ENCODE measurements at places on chromosomes 16 and 17.

DNA sequence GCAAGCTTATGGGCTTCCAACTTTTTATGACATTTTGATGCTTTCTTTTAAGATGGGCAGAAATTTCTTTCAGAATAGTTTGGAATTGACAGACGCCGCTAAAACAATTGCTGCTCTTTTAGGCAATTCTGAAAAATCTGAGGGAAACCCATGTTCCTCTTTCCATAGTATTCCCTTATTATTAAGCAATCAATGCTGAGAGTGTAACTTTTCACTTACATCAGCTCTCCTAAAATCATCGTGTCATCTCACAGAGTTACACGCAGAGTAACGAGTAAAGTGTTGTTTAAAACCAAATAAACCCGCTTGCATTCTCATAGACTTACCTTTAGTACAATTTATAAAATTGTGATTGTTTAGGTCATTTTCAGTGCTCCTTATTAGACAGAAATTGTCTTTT lies 150.6 kb downstream of the MAF start:
- no peak for DNase-seq

- DNase-seq = no peak
Observed at GRCh38 chr17:6023036-6023831, 46.9 kb upstream of the WSCD1 start.

DNA sequence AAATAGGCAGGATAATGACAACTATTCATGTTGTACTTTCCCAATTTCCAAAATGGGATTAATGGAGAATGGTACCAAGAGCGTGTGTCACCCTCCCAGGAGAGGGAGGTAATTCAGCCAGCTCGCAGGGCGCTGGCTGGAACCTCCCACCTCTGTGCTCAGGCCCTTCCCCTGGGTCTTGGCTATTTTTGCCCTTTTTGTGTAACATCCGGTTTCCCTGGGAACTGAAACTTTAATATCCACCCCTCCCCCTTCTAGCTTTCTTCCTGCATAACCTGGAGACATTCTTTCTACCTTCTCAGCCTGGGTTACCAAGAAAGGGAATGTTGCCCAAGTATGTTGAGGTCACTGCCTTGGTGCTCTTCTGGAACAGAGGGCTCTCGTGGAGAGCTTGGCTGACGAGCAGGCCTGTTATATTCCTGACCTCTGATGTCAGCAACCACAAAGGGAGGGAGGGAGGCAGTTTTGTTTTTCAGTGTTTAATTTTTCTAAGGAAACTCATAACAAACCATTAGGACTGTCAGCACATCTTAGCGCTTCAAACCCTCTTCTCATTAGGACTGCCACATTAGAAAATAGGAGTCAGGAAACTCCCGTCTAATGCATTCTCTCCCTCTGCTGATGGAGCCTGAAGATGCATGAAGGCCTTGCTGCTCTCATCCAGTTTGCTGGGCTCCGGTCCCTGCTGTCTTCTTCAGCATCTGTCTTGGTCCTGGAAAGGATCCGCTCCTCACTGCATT lies 25.6 kb downstream of the ITGB3 start:
- DNase-seq = peak; percentile 86

DNA sequence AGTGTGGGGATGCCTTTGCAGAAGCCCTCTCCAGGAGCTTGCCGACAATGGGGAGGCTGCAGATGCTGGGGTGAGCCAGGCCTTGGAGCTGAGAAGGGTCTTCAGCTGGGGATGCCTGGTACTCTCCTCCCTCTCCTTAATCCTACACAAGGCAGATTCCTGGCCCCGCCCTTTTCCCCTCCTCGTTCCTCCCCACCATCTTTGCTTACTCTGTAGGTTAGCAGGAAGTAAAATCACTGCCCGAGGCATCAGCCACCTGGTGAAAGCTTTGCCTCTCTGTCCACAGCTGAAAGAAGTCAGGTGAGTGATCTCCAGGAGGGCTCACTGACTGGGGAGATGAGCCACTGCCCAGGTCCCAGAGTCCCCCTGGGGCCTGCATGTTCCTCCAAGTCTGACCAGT lies 38.7 kb downstream of the NLRC5 start:
- DNase-seq = peak; percentile 69

GRCh38 chr17:44536090-44536953 lies 21.0 kb upstream of the FZD2 start:
- DNase-seq = no peak

GRCh38 chr17:51435641-51436091 lies 175.3 kb downstream of the UTP18 start:
- DNase-seq = peak; percentile 58

- DNase-seq = no peak
Observed at GRCh38 chr17:28306954-28307401, 12.0 kb upstream of the TMEM97 start.

DNA sequence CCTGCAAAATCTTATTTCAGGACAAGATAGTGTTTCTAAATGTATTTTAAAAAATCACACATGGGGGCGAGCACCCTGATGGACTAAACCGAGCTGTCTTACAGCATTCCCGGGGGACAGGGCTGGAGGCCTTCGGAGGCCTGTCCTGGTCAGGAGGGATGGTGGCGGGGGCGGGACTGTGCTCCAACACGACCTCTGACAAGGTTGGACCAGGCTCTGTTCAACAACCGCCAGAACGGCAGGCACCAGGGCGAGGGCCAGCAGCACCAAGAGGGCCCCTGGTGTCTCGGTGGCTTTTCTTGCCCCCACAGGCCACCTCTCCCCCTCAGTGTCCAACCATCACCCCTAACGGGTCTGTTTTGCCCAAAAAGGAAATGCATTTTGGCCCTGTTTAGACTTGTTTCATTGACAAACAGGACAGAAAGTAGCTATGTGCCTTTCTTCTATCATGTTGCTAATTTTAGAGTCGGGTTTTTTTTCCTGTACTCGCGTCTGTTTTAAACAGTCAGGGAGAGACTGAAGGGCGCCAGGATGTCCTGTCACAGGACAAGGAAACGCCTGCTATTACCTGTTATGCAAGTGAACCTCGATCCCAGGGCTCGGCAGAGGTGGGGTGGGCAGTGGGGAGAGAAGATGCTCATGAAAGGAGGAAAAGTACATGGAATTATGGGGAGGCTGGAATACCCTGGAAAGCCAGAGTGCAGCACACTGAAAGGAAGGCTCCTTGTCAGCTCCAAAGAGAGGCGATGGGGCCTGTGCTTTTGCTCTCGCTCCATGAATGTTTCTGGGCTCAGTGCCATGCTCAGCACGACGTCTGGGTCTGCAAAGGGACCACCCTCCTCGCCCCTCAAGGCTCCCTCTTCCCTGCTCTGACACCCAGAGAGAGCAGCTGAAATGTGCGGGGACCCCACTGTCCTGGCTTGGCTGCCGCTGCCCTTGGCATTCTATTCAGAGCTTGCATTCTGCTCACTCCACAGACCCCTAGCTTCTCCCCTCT lies 11.9 kb downstream of the TMEM204 start:
- no peak for DNase-seq

- DNase-seq = peak; percentile 86
Observed at GRCh38 chr16:10828851-10829366, 10.3 kb upstream of the TVP23A start.

- no peak for DNase-seq
Observed at GRCh38 chr17:45411348-45412105, 21.1 kb downstream of the ARHGAP27 start.

- no peak for DNase-seq
Observed at GRCh38 chr16:66844342-66845079, at the start of gene CA7. Gene CA7, plus strand, starts transcription at chr16:66844414. Its CDS starts 74 bp downstream, at chr16:66844488.

- DNase-seq = peak; percentile 66
Observed at GRCh38 chr16:85610059-85610445, 3.1 kb upstream of the GSE1 start.

DNA sequence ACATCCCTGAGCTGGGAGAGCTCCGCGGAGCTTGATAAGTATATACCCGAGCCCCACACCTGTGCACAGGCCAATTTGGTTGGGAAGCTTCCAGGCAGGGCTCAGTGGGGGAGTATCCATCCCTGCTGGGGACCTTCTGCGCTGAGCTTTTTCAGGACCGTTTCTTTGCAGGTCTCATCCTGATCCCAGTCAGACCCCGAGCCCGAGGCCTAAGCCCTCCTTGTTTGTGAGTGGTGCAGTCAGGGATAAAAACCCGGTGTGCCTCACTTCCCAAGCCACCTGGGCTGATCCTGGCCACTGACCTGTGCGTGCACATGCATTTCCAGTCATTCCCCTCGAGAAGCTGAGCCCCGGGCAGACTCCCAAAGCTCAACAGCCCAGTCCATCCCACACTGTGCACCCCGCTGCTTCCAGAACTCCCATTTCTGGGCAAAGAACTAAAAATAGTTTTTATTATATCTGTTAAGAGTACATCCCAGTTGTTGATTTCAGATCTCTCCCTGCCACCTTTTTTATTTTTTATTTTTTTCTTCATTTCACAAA lies 27.3 kb upstream of the NAT9 start:
- no peak for DNase-seq

GRCh38 chr17:82212331-82213250 lies at the start of gene CCDC57:
Gene CCDC57, minus strand, starts transcription at chr17:82212842. Its CDS starts 10,898 bp downstream, at chr17:82201944.
- peak; percentile 89 for DNase-seq

DNA sequence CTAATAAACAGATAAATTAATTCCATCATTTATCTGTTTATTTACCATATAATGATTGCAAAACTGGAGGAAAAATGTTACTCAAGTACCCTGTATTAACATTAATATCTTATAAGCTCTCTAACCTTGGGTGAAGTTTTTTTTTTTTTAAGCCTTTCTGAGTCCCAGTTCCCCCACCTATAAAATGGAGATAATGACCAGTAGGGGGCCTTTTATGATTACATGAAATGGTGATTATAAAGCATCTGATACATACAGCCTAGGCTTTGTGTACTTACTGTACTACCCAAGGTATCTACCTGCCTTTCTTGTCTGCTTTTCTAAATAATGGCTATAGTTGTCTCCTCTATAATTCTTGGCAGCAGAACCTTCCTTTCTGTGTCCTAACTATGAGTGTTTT lies 22.6 kb downstream of the LRRC36 start:
- peak; percentile 60 for DNase-seq

DNA sequence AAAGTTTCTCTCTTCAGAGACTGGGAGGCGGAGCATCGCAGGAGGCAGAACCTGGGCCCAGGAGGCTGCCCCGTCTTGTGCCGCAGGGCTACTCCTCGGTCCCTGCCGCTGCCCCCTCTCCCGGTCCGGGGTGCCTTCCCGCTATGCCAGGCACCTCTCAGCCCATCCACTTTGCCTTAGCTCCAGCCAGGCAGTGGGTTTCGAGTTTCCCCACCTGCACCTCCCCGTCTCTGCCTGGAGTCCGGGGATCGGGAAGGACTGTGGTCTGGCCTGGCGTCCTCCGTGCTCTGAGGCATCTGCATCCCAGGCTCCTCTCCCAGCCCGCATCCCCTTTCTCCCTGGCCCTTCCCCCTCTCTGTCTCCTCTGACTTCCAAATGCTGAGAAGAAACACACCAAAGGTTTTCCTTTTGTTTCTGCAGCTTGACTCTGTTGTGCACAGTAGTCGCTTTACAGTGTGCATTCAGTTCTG lies 26.8 kb upstream of the PIK3R6 start:
- DNase-seq = no peak

DNA sequence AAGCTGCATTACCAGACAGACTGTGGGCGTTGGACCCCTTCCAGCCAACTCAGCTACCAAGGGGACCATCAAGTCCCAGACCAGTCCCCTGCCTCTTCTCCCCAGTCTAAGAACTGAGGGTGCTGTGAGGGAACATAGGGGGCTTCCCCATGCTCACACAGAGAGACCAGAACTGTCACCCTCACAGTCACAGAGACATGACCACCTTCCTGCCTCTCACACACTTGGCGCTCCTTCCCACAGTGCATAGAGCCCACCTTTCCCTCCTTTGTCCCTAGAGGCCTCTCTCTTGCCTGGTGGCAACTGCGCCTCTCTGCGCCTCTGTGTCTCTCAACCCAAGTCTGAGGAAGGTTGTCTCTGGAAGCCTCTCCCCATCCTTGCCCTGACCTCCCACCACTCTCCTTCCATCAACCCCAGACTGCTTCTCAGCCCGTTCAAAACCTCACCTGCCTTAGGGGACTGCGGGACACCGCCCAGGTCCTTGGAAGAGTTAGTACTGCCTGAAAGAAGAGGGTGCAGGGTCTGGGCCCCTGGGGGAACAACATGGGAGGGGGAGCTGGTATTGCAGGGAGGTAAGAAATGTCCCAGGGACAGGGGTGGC lies 6.1 kb upstream of the LHX1 start:
- DNase-seq = no peak

GRCh38 chr16:79050063-79050462 lies 550.5 kb downstream of the MAF start:
- DNase-seq = no peak
